ENCODE measurements at places on chromosomes 5 and 9.

DNA sequence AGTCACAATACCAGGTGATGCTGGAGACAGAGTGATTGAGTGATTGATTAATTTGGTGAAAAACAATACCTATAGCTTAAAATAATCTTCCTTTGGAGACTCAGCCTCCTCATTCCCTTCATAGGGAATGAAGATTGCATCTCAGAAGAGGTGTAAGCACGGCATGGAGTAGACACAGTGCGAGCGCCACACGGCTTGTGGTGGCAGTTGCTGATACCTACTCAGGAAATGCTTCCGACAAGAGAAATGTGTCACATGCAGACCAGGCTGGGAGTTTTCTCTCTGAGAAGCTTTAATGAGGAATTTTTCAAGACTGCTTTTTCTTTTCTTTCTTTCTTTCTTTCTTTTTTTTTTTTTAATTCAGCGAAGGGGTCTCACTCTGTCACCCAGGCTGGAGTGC, 211.8 kb upstream of the OTULINL start:
- no peak for DNase-seq

DNA sequence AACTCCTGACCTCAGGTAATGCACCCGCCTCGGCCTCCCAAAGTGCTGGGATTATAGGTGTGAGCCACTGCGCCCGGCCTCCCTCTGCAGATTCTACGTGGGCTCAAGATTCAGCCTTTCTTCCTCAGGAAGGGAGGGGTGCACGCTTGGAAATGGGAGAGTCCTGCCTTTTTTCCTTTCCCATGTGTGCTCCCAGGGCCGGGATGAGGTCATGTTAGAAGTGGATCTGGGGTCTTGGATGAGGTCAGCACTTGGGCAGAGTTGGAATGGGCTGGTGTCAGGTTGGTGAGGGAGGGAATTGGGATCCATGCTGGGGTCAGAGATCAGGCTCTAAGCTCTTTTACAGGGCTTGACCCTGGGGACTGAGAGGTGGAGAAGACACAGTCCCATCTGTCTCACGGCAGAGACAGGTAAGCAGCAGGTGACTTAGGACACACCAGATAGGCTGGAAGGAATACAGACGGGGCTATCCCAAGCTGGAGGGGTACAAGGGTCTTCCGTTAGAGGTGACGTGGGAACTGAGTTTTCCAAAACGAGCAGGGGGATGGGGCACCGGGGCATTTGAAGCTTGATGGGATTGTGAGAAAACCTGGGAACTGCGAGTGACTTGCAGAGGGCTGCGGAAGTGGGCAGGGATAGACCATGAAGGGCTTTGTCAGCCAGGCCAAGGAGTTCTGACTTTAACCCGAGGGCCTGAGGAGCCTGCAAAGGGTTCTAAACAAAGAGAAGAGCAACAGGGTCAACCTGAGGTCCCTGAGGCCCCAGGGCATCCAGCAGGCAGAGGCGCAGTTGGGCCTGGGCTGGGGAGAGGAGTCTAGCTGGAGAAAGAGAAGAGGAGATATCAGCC, 1.8 kb upstream of the AQP7 start:
- no peak for DNase-seq

- no peak for DNase-seq
Observed at GRCh38 chr9:77827104-77827784, 179.1 kb upstream of the GNA14 start.

GRCh38 chr9:36029765-36030528, 6.8 kb upstream of the RECK start:
- no peak for DNase-seq

- no peak for DNase-seq
Observed at GRCh38 chr9:4038182-4038723, 261.6 kb downstream of the GLIS3 start.

- no peak for DNase-seq
Observed at GRCh38 chr5:109256486-109256885, 153.3 kb downstream of the PJA2 start.

- no peak for DNase-seq
Observed at GRCh38 chr5:37696190-37697021, 143.4 kb downstream of the GDNF start.

DNA sequence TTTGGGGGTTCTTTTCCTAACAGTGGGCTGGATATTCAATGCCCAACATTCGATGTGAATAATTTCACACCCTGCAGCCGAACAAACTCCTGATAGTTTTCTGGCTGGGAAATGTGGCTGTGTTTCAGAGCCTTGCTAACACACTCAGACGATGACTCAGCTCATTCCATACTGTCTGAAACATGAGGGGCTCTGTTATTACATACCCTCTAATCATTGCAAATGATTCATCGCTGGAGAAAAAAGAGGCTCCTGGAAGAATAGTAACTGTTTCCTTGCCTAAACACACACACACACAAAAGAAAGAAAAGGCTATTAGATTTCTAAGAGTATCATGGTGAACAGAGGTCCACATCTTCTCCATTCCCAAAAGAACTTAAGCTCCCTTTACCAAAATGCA, 75.8 kb downstream of the OXCT1 start:
- DNase-seq = no peak

- no peak for DNase-seq
Observed at GRCh38 chr9:107425101-107426025, 64.2 kb downstream of the KLF4 start.

DNA sequence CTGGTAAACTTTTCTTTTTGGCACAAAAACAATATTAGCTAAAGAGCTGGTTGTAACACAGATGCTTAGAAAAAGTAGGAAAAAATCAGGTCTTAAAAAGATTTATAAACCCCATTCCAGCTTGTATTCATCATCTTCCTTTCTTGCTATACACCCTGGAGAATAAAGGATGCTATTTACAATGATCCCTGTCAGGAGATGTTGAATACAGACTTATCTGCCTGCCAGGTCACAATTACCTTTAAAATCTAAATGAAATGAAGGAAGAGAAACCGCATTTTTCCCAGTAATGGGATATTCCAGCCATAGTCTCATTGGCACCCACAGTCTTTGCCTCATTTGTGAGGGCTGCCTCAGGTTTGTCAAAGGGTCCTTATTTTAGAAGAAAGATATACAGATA, 394.1 kb upstream of the WWC1 start:
- no peak for DNase-seq

DNA sequence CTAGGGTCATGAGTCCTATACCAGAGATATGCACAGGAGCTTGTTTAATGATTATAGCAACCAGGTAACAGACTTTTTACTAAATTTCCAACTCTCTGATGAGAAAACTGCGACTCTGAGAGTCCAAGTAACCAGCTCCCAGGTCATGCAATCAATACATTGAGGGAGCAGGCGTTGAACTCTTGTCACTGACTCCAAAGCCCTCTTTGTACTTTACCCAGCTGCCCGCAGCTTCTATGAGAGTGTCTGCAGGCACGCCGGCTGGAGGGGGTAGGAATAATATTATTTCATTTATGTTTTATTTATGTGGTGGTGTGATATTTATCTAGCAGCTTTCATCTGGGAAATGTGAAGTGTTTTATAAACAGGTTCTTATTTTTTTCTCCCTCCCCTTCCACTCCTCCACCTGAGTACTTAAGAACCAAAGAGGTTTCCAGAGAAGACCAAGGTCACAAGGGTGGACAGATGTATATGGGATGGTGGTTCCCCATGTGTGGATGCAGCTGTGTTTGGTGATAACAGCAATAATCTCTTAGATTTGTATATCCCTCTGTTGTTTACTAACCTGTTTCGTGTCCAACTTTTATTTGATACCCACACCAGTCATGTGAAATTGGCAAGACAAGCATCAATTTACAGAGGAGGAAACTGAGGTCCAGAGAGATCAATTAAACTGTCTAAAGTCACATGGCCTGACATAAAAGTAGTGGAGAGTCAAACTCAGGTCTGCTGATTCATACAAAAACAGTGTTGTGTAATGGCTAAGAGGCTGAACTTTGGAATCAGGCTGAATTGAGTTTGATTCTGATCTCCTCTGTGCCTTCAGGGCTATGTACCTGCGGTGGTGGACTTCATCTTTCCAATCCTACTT, 140.2 kb upstream of the TRIM32 start:
- no peak for DNase-seq

DNA sequence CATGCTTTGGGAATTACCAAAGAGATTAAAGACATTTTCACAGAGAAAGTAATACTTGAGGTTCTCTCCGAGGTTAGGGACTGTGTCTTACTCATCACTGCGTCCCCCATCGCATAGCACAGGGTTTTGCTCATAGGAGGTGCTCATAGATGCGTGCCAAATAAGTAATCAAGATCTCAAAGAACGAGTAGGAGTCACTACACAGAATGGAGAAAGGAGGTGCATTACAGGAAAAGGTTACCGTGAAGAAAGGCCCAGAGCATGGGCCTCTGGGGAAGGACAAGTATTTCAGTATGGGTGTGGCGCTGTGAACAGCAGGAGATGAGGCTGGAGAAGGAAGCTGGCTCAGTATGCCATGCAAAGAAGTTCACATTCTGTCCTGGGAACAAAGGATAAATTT, 182.4 kb downstream of the ACTL7B start:
- no peak for DNase-seq
